ENCODE measurements at places on chromosomes 11 and 22.

- no peak for DNase-seq
These were observed 14.0 kb upstream of the TP53I11 start for GRCh38 chr11:44964526-44965209.

- DNase-seq = peak; percentile 78
These were observed 29.1 kb upstream of the TXNRD2 start for GRCh38 chr22:19970479-19971275.

- DNase-seq = no peak
These were observed 67.3 kb upstream of the ANO1 start for GRCh38 chr11:70010774-70011173.

- DNase-seq = peak; percentile 61
These were observed 946.0 kb downstream of the FAM181B start for GRCh38 chr11:81787584-81788049.

DNA sequence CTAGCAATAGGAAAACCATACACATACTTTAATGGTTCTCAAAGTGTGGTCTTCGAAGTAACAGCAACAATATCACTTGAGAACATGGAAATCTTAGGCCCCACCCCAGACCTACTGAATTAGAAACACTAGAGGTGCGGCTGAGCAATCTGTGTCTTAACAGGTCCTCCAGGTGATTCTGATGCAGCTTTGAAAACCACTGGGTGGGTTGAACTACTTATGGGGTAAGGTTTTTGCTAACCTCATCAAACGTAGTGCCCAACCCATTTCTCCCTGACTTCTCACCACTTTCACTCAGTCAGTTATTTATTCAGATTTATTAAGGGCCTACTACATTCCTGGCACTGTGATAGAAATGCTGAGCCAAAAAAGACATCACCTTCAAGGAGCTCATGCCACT, 3.7 kb downstream of the MPZL2 start:
- DNase-seq = no peak

DNA sequence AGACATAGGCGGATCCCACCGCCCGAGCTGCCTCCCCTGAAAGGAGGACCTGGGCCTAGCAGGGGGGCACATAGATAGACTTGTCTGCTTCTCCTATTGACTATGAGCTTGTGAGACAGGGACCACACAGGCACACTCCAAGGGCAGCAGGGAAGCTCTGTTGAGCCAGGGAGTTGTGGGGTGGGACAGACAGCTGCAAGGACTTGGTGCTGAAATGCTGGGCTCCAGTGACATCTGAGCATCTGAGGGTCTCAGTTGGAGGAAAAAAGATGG, 53.4 kb upstream of the ANO1 start:
- no peak for DNase-seq

DNA sequence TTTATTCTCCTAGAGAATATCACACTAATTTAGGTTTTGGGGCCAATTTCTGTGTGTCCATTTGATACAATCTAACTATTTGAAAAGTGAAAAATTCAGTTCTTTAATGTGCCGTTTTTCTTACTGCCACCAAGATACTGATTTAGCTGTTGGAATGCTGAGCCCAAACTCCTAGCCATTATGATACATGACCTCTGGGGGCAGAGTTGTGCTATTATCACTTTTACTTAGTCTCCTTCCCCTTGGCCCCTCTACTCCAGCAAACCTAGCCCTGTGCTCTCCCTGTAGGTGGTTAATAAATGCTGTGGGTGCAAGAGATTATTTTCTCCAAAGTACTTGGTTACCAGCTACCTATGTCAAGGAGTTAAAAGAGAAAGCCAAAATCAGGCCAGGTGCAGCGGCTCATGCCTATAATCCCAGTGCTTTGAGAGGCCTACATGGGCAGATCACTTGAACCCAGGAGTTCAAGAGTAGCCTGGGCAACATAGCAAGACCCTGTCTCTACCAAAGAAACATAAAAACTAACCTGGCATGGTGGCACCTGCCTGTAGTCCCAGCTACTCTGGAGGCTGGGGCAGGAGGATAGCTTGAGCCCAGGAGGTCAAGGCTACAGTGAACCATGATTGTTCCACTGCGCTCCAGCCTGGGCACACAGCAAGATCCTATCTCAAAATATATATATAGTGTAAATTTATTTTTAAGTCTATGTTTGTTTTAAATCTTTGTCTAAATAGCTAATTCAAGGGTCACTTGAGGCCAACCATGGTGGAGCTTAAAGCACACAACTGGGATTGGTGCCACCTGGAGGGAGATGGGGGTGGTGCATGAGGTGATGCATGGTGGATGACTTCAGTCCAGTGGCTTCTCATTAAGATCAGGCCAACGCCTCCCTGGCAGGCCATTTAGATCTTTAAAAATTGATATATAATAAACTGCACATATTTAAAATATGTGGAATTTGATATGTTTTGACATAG, 193.2 kb upstream of the PLET1 start:
- peak; percentile 27 for DNase-seq

- peak; percentile 46 for DNase-seq
These were observed 109.7 kb upstream of the RRM1 start for GRCh38 chr11:3984896-3985295.

DNA sequence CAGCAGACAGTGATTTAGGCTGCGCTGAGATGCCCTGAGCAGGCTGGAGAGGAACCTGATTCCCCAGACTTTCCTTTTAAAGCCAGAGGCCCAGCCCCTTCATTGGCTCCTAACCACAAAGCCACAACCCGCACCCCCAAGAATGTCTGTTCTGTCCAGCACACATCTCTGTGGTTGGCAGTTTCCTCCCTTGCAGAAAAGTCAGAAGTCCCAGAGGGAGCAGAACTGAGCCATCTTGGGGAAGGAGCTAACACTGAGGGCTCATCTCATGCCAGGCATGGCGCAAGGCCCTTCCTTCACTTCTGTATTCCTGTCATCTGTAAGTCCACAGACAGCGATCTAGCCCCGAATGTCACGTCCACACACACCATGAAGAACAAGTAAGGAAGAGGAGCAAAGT, 97.1 kb upstream of the SYT13 start:
- DNase-seq = peak; percentile 9

GRCh38 chr11:66115638-66116301, 45.7 kb downstream of the PACS1 start:
- peak; percentile 68 for DNase-seq

GRCh38 chr11:106917973-106918372, 100.3 kb downstream of the GUCY1A2 start:
- DNase-seq = no peak

DNA sequence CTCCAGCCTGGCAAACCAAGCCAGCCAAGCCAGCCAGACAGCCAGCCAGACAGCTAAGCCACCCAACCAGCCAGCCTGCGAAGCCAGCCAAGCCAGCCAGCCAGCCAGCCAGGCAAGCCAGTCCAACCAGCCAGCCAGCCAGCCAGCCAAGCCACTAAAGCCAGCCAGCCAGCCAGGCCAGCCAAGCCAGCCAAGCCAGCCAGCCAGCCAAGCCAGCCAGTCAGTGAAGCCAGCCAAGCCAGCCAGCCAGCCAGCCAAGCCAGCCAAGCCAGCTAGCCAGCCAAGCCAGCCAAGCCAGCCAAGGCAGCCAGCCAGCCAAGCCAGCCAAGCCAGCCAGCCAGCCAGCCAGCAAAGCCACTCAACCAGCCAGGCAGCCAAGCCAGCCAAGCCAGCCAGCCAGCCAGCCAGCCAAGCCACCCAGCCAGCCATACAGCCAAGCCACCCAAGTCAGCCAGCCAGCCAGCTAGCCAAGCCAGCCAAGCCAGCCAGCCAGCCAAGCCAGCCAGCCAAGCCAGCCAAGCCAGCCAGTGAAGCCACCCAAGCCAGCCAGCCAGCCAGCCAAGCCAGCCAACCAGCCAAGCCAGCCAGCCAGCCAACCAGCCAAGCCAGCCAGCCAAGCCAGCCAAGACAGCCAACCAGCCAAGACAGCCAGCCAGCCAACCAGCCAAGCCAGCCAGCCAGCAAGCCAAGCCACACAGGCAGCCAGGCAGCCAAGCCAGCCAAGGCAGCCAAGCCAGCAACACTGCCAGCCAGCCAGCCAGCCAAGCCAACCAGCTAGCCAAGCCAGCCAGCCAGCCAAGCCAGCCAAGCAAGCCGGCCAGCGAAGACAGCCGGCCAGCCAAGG, 29.7 kb downstream of the CCT8L2 start:
- no peak for DNase-seq

GRCh38 chr11:8006349-8006977, 19.3 kb downstream of the EIF3F start:
- DNase-seq = peak; percentile 58

GRCh38 chr11:116701876-116702275, 70.9 kb downstream of the BUD13 start:
- no peak for DNase-seq

GRCh38 chr11:99184146-99184545, 163.4 kb downstream of the CNTN5 start:
- no peak for DNase-seq

DNA sequence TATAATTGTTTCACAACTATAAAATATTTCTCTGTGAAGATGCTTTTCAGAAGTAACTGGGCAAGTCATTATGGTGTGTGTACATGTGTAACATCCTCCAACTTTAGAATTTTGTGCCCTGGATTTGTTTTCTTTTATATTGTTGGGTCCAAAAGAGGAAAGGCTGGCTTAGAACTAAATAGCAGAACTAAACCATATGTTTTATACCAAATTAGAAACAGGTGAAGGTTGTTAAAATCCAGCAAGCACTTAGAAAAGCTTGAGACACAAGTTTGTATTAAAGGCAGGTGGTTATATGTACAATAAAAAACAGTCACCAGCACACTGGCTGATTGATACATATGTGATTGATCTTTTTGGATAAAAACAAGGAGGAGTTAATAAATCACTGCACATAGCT, 158.5 kb downstream of the WNT11 start:
- DNase-seq = no peak

DNA sequence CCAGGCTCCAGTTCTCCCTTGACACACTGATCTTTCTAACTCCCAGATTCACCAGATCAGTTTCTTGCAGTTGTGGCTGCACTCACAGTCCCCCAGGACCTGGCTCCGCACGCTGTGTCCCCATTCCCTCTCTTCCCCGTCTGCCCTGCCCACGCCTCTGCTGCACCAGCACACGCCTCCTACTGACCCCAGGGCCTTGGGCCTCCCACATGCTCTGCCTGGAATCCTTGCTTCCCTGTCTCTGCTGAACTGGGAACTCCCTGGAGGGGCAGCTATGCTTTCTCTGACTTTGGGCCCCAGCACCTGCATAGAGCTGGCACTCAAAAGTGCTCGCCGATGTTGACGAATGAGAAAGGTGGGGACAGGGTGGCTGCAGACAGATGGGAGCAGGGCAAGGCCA, 68.9 kb downstream of the MYO7A start:
- DNase-seq = no peak

DNA sequence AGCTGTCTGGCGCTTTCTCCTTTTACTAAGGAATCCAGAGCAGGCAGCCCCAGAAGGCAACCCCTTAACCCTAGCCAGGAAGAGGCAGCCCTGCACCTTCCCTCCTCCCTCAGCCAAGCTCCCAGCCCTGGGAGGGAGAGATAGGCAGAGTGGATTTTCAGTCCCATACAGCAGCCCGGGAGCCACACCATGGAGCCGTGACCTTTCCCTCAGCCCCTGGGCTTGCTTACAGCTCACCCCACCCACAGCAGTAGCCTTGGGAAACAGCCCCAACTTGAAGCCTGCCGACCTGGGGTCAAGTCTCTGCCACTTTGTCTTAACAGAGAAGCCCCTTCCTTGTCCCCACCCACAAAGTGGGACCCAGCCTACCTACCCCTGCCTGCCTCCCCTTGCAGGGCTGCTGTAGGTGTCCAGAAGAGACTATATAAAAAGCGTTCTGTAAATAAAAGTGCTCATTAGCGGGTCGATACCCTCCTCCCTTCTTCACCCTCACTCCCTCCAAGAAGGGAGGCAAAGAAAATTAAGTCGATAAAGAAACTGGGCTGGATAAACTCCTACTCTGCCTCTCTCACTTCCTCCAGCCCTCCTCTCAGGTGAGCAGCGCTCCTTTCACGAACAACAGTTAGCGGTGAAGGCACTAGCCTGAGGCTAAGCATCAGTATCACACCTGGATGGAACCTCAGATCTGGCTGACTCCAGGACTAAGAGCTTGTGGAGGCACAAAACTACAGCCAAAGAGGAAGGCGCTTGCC, 4.2 kb downstream of the TST start:
- no peak for DNase-seq

GRCh38 chr11:72232260-72233055, 7.9 kb downstream of the INPPL1 start:
- DNase-seq = no peak

DNA sequence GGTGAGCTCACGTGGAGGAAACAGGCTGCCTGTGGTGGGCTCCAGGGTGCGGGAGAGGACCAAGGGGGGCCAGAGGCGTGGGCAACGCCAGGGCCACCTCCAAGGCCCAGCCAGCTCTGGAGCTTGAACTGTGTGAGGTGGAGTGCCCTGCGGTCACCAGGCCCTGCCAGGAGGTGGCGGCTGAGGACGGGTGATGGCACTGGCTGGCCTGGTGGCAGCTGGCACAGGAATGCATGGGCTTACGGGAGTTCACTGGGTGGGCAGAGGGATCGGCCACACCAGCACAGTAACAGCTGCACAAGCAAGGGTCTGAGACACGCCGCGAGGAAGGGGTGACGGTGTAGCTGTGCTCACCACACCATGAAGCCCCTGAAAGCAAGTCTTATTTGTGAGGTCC, 15.8 kb downstream of the TOLLIP start:
- DNase-seq = no peak

GRCh38 chr11:134678744-134679143, 266.7 kb upstream of the B3GAT1 start:
- no peak for DNase-seq

DNA sequence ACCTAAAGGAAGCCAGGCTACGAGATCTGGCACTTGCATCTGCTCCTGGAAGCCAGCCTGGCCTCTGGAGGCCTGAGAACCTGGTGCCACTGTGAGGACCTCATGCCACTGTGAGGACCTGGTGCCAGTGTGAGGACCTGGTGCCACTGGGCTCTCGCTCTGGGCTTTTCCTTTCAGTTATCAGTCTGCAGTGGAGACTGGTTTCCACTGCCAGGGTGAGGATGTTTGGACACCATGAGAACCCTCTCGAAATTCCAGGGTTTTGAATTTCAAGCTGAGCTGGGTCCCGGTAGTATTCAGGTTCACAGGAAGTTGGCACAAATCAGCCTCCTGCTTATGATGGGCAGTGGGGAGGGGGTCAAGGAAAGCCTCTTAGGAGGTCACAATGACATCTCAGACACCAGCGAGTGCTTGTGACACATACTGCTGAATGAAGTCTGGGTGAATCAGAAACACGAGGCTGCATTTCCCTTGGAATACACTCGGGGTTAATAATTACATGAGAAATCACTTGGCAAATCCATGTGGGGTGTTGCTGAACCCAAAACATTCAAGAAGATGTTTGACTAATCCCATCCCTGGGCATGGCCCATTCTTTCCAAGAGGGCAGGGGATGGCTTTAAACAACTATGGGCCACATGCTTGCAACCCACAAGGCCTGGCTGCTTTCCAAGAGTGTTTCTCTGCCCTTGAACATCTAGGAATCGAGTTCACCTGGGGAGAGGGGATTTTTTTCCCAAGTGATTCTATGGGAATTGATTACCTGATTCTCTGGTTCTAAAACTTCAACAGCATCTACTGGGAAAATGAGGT, 60.2 kb downstream of the LINC01488 start:
- no peak for DNase-seq

DNA sequence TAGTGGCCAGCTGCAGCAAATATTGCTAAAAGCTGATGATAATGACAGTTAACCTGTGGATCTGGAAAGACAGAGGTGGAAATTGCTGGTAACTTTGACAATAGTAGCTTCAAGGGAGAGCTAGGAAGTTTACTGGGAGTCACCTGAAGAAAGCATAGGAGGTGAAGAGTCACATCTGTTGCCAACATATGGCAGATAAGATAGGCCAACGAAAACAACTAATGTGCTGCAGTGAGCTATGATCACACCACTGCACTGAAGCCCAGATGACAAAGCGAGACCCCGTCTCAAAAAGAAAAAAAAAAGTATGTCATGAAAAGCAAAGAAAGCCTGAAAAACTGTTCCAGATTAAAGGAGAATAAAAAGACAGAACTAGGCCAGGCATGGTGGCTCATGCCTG, 4.3 kb upstream of the PRDM10 start:
- DNase-seq = no peak

All from CD4-positive, alpha-beta T cell treated with Interleukin-21 for 1 hour (primary cell).